ENCODE measurements at places on chromosomes 4 and X.

DNA sequence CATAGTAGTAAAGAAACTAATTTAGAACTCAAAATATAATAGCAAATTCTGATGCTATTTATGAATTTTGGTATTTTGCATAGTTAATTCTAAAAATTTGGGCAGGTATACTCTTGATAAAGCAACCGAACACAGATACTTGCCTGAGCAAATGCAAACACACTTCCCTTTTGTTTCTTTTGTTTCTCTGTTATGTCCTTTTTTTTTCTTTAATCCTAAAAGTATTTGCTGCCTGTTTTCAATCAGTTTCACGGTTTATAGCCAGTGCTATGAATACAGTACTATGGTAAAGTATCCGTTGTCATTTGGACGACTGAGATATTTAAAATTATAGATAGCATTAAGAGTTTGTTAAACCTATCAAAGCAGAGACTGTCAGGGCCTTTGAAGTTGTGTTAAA, 84.3 kb upstream of the HPRT1 start:
- no peak for DNase-seq

- no peak for DNase-seq
These were observed 172.5 kb upstream of the CPEB2 start for GRCh38 chr4:14829795-14830194.

DNA sequence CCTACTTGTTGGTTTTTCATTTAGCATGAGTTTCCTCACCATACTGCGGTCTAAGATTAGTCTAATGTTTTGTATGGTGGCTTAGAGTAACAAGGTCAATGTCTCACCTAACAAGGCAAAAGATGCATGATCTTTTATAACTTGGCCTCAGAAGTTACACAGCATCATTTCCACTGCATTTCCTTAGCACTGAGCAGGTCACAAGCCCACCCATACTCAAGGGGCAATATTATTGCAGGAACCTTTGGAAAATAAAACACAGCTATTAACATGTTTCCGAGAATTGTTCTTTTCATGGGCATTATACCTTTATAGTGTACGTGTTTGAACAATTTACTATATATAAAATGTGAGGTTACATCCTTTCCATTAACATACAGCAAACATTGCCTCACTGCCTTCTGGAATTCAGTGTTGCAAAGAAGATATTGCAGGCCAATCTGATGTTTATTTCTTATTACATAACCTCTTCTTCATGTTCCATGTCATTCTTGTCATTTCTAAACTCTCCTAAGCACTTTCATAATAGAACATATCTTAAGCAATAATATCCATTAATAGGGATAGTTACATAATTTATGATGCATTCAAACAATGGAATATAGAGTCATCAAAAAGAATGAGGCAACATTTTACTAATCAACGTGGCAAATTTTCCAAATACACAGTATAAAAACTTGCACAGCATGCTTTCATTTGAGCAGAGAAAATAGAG, 153.8 kb downstream of the AREG start:
- DNase-seq, result no peak

- no peak for DNase-seq
These were observed 90.9 kb downstream of the SH3RF1 start for GRCh38 chr4:169179609-169180521.

DNA sequence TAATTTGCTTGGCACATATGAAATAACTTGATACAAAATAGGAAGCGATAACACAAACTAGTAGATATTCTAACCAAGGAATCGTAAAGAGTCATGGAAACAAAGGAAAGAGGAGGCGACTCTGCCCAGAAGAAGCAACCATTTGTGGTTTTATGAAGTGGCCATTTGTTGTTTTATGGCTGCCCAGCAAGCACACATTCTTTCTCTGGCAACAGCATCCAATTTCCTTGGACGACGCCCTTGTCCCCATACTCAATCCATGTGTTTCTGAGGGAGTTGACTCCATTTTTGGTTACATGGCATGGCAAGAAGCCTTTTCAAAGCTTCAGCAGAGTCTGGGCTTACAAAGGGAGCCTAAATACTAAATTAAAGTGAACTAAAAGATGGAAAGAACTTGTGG, 295.1 kb downstream of the INPP4B start:
- no peak for DNase-seq

GRCh38 chrX:139877710-139878414, 55.0 kb downstream of the ATP11C start:
- no peak for DNase-seq

- no peak for DNase-seq
These were observed 87.9 kb upstream of the SPRY1 start for GRCh38 chr4:123308667-123309066.

GRCh38 chrX:131650637-131651410, 107.0 kb downstream of the OR13H1 start:
- no peak for DNase-seq

DNA sequence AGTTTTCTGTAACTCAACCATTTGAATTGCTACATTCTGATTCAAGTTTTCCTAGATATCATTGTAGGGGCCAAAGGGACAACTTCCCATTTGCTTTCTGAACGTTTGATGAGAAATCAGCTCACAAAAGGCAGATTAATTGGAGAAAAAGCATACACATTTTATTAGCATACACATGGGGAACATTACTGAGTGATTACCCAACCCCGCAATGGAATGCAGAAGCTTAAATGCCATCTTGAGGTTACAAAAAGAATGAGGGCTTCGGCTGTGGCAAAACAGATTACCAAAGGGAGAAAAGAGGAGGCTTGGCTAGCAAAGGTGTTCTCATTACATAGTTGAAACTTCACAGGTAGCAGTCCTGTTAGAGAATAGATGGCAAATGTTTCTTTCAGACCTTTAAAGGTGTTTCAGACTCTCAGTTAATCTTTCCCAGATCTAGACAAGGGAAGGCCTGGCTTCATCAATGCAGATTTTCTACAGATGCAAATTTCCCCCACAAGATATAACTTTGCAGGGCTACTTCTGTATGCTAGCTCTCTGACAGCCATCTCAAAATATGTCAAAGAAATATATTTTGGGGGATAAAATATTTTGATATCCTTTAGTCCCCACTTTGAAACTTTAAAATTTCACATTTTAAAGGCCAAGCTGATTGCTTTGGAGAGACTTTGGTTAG, 26.5 kb upstream of the HERC6 start:
- no peak for DNase-seq

- no peak for DNase-seq
These were observed 133.9 kb downstream of the CORIN start for GRCh38 chr4:47703956-47704355.
